ENCODE measurements at places on chromosomes 2 and 18.

- no peak for DNase-seq
Observed at GRCh38 chr2:216535454-216535995, 36.9 kb downstream of the RPL37A start.

DNA sequence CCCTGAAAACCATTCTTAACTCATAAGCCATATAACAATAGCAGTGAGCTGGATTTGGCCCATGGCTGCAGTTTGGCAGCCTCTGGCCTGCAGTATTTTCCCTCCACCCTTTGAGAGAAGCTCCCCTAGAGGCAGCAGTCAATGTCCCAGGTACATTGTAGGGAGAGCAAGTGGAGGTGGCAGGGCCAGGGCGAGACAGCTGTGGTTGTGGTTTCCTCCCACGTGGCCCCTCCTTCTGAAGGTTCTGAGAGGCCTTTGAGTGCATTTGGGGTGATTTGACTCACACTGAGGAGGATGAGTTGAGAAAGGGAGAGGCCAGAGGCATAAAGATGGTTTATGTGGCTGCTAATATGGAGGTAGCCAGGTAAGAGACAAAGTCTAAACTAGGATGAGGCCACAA, 45.5 kb upstream of the LDAH start:
- DNase-seq = no peak

DNA sequence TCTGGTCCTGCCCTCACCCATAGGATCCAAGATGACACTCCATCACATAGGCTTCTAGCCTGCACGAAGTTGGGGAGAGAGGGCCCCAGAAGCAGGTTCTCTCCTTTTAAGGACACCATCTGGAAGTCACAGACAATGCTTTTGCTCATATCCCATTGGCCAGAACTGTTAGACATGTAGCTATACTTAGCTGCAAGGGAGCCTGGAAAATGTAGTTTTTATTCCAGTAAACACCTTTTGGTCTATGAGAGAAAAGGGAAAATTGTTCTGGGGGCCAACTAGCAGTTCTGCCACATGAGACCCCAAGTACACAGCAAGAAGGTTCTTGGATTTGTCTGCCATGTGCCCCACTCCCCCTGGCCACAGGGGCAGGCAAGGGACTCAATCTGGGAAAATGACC, 206.1 kb downstream of the ZFP36L2 start:
- no peak for DNase-seq

DNA sequence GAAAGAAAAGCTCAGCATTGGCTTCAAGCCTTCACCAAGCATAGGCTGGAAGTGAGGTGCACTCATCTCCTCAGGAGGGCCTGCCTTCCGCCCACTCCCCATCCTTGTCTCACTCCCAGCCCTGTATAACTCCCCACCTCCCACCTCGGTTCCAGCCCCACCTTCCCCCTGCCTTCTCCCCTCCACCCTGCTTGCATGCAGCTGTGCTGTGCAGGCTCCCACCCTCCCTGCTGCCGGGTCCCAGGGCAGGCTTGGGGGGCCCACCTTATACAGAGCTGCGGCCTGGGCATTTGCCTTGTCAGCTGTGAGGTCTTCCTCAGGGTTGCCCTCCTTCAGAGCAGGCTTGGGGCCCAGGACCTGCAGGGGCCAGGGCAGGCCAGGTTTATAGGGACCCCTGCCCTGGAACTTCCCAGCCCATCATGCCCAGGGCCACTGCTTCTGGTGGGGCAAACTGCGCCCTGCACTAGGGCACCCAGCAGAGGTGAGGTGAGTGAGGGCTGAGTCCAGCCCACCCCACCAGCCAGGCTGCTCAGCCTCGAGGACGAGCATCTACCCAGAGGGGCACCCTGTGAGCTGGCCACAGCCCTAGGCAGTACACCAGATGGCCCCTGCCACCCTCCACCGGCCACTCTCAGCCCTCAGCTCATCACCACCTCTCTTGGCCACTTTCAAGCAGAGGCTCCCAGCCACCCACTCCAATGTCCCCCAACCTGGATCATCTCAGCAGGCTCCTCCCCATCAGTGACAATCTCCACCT, 11.6 kb downstream of the CAPG start:
- DNase-seq = no peak

- no peak for DNase-seq
Observed at GRCh38 chr2:46150445-46150955, 146.7 kb upstream of the EPAS1 start.

- DNase-seq = no peak
Observed at GRCh38 chr2:186611526-186611925, 21.7 kb downstream of the ITGAV start.

- no peak for DNase-seq
Observed at GRCh38 chr2:83633423-83633822, 825.7 kb downstream of the SUCLG1 start.

GRCh38 chr2:7119132-7119835, 202.1 kb downstream of the RNF144A start:
- DNase-seq = no peak

DNA sequence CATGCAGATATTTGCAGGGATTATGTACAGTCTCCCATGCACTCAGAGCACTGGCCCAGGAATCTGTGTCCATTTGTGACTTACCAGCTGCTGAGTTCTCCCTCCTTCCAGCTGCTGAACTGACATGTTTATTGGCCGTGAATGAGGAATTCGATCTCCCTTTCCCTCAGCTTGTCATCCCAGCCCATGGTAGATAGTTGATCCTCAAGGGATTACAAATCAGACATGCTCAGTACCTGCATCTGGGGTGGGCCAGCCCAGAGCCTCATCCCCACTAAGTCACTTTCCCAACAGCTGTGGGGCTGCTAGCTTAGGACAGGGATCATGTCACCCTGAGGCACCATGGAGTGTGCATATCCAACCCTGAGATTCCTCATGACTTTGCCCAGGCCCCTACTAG, 1284.9 kb upstream of the LRRTM1 start:
- no peak for DNase-seq

- no peak for DNase-seq
Observed at GRCh38 chr2:102770506-102770905, 8.7 kb downstream of the TMEM182 start.
